ENCODE measurements at places on chromosomes 7 and 10.
A peak's percentile ranks its signal among the peaks of the same experiment; 100 is the strongest.

- DNase-seq, result no peak
Measured at GRCh38 chr10:52334595-52334994, 20.5 kb downstream of the DKK1 start.

GRCh38 chr7:120272261-120272660 is 714 bp upstream of the KCND2 start:
- DNase-seq, result peak; percentile 20

GRCh38 chr7:69652947-69653701 is 54.8 kb downstream of the AUTS2 start:
- DNase-seq, result no peak

DNA sequence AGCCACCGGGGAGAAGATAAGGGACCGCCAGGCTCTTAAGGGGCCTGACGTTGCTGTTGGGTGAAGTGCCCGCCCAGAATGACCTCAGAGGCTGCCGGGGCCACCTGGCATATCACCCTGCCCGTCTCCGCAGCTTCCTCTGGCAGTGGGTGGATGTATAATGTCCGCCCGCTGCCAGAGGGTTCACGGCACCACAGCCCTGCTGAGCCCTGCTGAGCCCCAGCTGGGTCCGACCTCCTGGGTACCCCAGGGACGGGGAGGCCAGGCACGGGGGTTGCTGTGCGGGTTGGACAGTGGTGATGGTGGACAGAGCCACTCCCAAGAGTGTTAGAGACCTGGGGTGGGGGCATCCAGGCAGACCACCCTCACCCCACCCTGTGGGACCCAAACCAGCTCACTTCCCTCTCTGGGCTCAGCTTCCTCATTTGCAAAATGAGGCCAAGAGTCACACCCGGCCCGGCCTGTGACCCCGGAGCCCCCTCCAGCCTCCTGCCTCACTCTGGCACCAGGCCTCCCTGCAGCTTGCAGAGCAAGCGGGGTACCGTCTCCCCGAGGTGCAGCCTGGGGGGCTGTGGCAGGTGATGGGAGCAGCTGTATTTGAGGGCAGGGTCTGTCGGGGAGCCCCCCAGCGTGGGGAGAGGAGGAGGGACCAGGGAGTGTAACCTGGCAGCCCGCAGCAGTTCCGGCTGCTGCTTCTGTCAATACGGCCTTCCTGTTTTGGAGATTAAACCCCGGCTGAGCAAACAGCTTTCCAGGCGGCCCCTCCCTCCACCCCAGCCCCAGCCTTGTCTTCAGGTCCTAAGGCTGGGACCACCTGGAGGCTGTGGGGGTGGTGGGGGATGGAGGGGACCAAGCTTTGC is 8.4 kb upstream of the LFNG start:
- DNase-seq, result no peak

- DNase-seq, result no peak
Measured at GRCh38 chr10:99870123-99870730, 87.8 kb downstream of the ABCC2 start.

DNA sequence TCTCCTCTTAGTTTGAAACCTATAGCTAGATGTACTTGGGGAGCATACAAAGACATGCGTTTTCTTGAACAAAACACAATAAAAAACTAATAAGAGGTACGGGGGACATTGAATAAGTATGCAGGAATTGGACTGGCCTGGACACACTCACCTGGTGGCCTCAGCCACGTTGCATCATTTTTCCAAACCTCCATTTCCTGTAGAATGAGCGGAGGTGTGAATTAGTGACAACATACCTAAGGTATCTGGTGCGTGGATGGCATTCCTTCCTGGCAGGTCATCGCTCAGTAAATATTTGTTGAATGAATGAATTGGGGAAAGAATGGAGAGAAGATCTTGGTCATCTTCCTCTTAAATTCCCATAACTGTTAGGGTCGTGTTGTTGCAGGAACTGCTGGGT is 103.2 kb upstream of the CTBP2 start:
- DNase-seq, result no peak

DNA sequence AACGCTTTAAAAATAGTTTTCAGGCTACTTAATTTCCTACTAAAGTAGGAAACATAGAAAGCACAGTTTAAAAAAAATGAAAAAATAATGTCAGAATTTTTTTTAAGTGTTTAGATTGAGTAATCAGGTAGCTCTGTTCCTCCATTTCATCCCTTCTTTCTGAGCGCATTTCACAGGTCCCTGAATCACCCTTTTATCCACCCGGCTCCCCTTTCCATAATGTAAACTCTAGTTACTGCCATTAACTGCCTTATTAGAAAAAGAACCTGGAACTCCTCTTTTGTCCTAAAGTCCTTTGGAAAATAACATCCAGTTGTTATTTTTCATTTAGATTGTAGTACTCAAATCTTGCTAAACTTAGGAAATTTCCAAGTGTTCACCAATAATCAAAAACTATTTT is 5.8 kb downstream of the KCND2 start:
- DNase-seq, result no peak

GRCh38 chr7:842431-843031 is 10.3 kb downstream of the SUN1 start:
- no peak for DNase-seq

GRCh38 chr7:106827626-106828025 is 37.5 kb upstream of the PIK3CG start:
- no peak for DNase-seq

DNA sequence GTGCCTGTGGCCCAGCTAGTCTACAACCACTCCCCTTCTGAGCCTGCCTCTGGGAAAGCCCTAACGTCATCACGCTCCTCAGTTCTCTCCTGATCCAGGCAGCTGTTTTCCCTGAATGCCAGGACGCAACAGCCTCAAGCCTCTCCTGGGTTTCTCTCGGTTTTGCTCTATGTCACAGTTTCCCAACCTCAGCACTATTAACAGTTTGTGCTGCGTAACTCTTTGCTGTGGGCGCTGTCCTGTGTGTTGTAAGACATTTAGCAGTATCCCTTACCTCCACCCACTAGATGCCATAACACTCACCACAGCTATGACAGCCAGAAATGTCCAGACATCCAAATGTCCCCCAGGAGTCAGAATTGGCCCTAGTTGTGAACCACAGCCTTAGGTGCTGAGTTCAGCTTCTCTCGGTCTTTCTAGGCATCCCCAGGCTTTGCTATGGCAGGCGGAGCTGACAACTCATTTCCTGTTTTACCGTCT is 226.3 kb upstream of the NPVF start:
- peak; percentile 48 for DNase-seq

DNA sequence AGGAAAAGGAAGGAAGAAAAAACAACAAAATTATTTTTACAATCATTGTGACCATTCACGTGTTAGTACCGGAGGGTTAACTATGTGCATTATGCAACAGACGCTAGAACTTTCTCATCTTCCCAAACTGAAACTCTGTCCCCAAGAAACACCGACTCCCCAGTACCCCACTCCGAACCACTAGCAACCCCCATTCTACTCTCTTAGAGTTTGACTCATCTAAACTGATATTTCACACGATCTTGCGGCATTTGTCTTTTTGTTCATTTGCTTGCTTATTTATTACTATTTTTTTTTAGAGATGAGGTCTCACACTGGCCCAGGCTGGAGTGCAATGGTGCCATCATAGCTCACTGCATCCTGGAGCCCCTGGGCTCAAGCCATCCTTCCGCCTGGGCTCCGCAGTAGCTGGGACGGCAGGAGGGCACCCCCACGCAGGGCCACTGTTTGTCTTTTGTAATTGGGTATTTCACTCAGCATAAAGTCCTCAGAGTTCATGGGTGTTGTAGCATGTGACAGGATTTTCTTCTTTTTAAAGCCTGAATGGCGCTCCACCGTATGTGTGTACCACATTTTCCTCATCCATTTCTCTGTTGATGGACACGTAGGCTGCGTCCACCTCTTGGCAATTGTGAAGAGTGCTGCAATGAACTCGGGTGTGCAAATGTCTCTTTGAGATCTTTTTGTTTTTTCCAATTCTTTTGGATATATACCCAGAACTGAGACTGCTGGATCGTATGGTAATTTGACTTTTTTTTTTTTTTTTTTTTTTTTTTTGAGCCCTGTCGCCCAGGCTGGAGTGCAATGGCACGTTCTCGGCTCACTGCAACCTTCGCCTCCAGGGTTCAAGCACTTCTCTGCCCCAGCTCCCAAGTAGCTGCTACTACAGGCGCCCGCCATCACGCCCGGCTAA is 9.5 kb downstream of the MNX1 start:
- no peak for DNase-seq

GRCh38 chr7:155444746-155445145 is 13.2 kb upstream of the EN2 start:
- DNase-seq, result no peak

- DNase-seq, result no peak
Measured at GRCh38 chr7:36623247-36623646, 101.0 kb downstream of the AOAH start.

DNA sequence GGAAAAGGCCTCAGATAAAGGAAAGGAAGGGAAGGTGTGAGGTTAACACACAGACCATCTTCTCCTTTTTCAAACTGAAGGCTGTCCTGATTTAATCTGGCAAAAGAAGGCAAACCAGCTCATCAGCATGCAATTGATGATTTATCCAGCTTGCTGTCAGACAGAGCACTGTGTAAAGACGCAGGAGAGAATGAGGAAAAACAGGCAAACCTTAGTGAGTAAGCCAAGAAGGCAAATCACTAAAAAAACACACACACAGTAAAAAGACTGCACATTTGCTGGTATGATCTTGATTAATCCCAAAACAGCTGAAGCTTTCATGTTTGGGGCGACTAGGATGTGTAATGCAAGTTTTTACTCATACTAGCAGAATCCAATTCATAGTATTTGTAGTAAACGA is 65.8 kb upstream of the SKAP2 start:
- DNase-seq, result peak; percentile 22

- no peak for DNase-seq
Measured at GRCh38 chr7:110909117-110909516, 181.8 kb upstream of the LRRN3 start.

DNA sequence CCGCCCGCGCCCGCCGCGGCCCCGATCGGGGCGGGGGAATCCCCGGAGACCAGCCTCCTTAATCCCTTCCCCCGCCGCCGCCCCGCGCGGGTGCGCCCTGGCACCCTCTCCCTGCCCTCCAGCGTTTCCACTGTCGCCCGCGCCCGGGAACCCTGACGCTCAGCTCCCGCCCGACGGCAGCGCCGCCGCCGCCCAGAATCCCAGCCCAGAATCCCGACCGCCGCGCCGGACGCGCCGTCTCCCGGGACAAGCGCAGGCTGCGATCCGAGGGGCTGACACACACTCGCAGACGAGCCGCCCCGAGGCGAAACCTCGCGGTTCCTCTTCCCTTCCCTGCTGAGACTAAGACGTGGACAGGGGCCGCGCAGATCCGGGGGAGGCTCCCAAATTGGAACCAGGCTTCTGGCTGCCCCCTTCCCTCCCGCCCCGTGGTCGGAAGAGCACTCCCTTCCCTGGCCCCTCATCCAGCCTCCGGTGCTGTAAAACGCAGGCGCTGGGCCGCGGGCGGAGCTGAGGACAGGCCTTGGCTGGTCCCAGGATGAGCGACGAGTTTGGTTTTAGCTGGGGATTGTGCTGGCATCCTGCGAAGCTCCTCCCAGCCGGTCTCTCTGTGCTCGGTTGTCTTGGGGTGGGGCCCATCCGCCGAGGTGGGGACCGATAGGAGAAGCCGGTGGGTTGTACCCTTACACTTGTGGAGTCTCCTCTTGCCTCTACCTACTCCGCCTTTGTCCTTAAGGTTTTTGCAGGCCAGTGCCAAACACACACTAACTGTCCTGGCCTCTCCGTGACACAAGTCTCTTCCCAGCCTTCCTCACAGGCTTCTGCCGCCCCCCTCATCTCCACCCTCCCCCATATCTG is 1.1 kb downstream of the MARVELD1 start:
- peak; percentile 43 for DNase-seq

- no peak for DNase-seq
Measured at GRCh38 chr10:131142517-131143380, 168.8 kb downstream of the TCERG1L start.

GRCh38 chr7:97847791-97848190 is 24.4 kb downstream of the ASNS start:
- DNase-seq, result no peak

GRCh38 chr10:3978761-3979160 is 193.8 kb upstream of the KLF6 start:
- no peak for DNase-seq

DNA sequence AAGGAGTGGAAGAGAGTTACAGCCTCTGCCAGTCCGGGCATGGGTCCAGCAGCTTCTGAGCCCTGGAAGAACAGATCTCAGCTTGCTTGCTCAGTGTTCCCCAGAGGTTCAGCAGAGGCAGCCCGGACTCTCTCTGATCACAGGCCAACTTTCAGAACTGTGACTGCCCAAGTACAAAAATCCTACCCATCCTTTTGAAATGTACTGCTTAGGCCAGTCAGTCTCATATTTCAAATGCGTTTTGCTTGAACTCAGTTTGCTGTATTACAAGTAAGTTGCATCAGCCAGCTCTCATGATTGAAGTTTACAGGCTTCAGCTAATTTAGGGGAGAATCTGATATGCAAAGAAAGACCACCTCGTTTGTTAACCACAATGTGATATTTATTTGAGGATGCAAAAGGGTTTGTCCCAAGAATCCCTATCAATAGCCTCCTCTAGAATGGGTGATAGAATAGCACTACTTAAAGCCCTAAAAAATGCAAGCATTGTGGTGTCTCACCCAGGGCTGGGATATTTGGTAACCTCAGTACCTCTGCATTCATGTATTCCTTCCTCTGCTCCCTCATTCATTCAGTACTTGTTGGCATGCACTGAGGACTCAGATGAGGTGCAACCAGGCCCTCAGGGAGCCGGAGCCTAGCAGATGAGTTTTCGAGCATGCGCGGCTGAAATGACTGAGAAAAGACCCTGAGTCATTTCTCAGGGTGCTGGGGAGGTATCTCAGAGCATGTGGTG is 7.0 kb downstream of the AIMP2 start:
- peak; percentile 99 for DNase-seq

DNA sequence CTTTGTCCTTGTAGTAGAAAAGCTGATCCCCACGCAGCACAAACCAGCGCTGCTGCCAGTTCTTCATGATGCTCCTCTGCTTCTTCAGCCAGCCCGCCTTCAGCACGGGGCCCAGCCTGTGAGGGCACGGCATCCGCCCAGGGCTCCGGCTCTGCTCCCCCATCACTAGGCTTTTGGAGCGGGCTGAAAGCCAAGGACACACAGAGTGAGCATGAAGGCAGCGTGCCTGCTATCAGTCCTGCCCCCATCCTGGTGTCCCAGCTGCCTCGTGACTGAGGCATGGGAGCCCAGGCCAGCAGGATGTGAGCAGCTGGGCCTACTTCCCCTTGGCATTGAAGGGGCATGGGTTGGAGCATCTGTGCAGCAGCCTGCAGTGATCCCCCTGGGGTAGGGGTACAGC is 21.9 kb downstream of the ARHGAP22 start:
- no peak for DNase-seq

DNA sequence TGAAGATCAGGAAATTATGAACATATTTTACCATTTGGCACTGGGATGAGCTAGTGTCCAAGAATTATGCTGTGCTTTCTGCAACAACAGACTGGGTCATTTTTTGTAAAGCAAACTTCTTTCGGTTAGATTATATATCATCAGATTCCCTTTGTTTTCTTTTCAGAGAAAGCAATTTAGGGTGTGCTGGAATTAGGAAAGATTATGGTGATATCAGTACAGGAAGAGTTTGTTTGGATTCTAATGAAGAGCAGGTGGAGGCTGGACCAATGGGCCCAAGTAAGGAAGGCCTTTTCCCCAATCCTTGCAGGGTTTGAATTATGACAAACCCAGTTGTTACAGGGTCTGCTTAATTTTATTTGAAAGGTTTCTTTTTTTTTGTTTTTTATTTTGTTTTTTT is 1092.8 kb downstream of the KCNMA1 start:
- no peak for DNase-seq
